Foreskin keratinocyte (primary cell): ENCODE measurements at places on chromosomes 5 and 9.
A peak's percentile ranks its signal among the peaks of the same experiment; 100 is the strongest.

DNA sequence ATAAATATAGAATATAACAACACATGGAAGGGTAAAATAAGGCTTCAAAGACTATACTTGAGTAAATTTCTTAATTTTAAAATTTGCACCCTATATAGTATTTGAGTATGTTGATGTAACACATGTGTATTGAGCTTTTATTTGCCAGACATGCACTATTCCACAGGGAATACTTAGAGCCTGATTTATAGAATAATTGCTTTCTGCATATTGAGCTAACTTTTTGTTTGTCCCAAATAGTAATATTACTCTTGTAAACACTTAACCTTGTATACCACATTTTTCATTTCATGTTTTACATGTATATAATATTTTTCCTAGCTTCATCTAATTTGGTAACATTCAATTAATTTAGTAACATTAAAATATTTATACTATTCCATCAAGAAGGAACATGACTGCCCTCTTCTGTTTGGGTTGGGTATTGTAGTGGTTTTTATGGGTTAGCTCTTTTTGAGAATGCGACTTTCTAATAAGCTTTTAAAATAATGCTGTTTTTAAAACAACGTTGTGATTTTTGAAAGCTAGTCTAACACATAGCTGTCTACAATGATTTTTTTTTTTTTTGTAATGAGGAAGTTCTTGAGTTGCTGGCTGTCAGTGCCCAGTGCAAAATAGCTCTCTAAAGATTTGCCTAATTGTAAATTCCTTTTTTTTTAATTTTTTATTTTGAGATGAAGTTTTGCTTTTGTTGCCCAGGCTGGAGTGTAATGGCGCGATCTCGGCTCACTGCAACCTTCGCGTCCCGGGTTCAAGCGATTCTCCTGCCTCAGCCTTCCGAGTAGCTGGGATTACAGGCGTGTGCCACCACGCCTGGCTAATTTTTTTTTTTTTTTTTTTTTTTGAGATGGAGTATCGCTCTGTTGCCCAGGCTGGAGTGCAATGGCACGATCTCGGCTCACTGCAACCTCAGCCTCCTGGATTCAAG, 4.8 kb downstream of the SUB1 start:
- DNase-seq: no peak

GRCh38 chr5:64462391-64462790, 43.4 kb upstream of the RGS7BP start:
- DNase-seq: no peak

- peak; percentile 1 for DNase-seq
These were observed 200.0 kb upstream of the ATP10B start for GRCh38 chr5:161051920-161052500.

- DNase-seq: peak; percentile 45
These were observed 38.1 kb upstream of the CD180 start for GRCh38 chr5:67234671-67235176.

DNA sequence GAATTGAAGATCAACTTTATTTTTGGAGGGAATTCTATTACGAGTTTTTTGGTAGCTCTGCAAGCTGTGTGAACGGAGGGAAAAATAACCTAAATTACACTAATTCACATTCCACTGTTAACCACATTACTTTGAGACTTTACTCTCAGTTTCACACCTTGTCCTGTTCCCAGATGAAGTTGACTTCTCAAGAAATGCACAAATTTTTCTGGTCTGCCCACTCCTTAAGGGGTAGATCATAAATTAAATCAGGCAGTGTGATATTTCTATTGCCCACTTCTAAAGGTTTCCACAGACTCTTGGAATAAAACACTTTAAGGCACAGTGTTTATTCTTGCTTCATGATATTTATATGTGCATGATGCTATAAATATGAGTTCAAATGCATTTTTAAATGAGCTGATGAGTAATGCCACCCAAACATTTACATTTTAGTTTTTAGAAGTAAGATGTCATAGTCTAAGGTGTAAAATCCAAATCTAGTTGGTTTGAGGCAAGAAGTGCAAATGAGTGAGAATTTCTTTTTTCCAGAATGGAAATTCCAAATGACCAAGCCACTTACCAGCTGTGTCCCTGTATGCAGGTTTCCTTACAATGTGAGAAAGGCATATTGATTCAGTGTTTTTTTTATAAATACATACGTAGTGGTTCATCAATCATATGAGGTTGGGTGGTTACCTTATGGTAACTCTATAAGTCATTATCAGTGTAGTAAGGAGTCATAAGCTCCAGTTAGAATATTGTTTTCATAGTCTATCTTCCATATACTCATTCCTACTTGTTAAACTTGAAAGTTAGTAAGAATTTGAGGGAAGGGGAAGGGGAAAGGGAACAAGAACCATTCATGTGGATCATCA, 437.7 kb upstream of the MEF2C start:
- DNase-seq: no peak

DNA sequence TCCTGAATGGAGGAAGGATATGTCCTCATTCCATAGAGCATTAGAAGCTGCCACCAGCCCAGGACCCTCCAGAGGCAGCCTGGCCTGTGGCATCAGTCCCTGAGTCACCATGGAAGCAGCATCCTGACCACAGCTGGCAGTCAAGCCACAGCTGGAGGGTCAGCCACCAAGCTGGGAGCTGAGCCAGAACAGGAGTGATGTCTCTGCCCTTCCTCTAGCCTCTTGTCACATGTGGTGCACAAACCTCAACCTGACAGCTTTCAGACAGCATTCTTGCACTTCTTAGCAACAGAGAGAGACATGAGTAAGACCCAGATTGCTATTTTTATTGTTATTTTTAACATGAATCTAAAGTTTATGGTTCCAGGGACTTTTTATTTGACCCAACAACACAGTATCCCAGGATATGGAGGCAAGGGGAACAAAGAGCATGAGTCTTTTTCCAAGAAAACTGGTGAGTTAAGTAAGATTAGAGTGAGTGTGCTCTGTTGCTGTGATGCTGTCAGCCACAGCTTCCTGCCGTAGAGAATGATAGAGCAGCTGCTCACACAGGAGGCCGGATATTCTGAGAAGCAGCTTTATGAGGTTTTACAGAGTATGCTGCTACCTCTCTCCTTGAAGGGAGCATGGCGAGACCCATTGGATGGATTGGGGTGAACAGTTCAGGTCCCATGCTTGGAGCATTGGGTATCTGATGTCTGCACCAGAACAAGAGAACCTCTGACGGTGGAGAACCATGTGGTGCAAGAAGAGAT, 13.0 kb upstream of the CYFIP2 start:
- DNase-seq: no peak
